ENCODE measurements at places on chromosomes 1 and 21. TPM values are rescaled to one million over a fixed set of nuclear protein-coding genes. Genes with fewer than 3 reads are reported as not detected.

DNA sequence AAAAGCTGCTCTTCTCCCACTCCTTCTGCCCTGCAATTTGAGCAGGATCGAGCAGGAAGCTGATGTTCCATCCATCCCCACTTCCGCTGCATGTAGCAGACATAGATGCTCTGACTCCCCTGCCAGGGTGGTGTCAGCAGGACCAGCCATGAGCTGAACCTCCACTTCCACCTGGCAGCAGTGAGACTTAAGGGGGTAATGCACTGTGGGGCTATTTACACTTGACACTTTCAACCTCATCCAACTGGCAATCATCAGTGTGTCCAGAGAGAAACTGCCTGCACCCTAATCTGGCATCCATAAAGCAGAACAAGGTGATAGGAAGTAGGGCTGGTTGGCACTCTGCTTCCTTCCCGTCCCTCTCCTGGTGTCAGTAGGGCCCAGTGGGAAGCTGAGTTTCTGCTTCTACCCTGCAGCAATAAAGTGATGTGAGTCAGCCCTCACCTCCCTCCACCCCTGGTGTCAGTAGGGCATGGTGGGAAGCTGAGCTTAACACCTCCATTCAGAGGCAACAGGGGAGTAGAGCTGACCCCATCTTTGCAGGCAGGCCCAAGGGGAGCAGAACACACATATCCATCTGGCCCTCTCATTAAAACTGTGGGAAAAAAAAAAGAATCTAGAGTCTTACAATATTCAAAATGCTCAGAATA, 272.3 kb downstream of the PTPRU start:
- DNase-seq: no peak

- DNase-seq: no peak
These were observed 23.6 kb downstream of the LAMC2 start for GRCh38 chr1:183209533-183210158.

Gene OR2AK2
- total RNA-seq: not detected

DNA sequence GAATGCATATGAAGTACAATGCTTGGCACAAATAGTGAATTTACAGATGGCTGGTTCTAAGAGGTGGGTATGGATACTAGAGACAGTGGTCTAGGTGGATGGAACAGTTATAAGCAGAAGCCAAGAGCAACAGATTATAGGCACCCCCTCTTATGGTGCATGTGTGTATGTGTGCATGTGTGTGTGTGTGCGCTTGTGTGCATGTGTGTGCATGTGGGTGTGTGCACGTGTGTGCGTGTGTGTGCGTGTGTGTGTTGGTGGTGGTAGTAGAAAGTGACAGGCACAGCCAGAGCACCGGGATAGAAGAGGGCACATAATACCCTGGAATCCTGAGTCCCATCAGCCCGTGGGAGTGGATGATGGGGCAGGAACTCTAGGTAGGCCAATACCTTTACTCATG, 1.3 kb downstream of the NCMAP start:
- no peak for DNase-seq

DNA sequence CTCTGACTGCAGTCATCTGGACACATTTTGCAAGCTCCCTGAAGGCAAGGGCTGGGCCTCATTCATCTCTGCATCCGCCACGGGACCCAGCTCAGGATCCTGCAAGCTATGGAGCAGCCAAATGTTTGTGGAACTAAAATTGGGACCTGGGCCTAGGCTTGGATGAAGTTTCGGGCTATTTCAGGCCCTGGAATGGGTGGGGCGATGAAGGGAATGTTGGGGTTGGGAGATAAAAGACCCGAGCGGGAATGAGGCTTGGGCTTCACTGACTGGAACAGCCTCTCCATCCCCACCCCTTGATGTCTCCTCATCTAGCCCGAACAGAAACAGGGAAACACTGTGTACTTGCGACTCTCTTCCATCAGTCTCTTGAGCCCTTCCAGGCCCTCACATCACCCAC, 7.3 kb upstream of the AHCYL1 start:
- DNase-seq: no peak

GRCh38 chr21:42646076-42646825, 7.2 kb upstream of the PDE9A start:
- no peak for DNase-seq

Gene CHI3L2
- not detected for total RNA-seq

DNA sequence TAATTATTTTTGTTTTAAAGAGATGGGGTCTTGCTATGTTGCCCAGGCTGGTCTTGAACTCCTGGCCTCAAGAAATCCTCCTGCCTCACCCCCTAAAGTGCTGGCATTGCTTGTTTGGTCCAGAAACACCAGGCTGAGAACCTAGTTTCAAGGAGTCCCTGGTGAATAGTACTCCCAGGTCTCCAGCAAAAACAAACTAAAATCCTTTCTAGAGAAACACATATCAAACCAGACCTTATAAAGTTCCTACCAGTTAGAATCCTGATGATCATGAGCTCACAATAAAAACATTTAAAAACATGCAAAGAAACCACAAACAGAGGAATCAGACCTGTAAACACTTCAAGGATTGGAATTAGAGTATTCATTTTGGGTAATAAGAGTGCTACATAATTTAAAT, 34.4 kb upstream of the PADI1 start:
- DNase-seq: no peak

Gene SYPL2
- 1.1 TPM for total RNA-seq

Gene KRTAP21-2
- total RNA-seq: not detected

GRCh38 chr21:35783721-35784120, 276.6 kb downstream of the SETD4 start:
- DNase-seq: no peak

DNA sequence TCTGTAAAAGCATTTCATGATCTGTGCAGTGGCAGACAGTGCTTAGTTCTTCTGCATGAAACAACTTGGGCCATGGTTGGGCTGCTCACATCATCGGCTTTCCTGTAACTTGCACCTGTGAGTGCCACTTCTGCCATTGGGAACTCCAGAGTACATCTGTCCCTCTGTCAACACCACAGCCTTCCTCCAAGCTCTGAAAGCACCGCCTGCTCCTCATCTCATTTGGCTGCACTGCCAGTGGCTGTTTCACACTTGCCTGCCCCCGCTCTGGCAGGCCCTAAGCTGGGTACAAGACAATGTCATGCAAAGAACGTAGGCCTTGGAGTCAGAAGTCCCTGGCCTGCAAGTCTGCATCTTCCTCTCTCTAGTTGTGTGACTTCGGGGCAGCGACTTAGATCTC, 46.4 kb downstream of the DDX20 start:
- DNase-seq: no peak

Gene ASCL5
- total RNA-seq: not detected

GRCh38 chr1:109658533-109659042, 2.7 kb downstream of the GSTM4 start:
- DNase-seq: no peak

Gene ATP6V1G3
- not detected for total RNA-seq

GRCh38 chr1:94543893-94544635, 2.5 kb upstream of the F3 start:
- no peak for DNase-seq

DNA sequence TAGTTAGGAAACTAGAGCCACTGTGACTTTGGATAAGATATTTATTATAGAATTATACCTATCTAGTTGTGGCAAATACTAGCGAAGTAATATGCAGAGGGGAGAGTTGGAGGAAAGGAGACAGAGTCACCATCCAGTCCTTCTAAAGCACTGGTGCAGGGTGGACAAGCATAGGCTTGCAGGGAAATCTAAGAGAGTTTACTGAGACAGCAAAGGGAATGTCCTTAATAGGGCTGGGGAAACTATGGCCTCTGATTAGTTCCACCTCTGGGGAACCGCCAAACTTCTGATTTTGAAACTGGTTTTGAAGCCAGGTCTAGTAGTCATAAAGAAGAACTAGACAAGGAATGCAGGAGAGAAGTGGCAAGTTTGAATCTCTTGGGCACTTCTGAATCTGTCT, 407.9 kb downstream of the VAV3 start:
- DNase-seq: no peak

Gene ALX3
- 0.35 TPM for total RNA-seq

DNA sequence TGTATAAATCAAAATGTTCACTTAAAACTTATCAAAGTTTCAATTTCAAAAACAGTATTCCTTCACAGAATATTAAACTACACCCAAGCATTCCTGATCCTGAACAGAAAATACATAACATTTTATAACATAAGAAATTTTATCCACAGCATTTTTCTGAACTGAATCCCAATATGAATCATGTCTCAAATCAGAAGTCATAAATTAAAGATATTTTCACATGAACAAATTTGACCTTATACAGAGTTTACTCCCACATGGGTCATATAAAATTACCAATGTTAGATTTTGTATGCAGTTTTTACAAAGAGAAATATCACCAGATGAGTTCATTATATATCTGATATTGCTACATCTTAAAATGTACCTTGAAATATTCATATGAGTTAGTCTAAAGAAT, 48.6 kb upstream of the ASPM start:
- no peak for DNase-seq

DNA sequence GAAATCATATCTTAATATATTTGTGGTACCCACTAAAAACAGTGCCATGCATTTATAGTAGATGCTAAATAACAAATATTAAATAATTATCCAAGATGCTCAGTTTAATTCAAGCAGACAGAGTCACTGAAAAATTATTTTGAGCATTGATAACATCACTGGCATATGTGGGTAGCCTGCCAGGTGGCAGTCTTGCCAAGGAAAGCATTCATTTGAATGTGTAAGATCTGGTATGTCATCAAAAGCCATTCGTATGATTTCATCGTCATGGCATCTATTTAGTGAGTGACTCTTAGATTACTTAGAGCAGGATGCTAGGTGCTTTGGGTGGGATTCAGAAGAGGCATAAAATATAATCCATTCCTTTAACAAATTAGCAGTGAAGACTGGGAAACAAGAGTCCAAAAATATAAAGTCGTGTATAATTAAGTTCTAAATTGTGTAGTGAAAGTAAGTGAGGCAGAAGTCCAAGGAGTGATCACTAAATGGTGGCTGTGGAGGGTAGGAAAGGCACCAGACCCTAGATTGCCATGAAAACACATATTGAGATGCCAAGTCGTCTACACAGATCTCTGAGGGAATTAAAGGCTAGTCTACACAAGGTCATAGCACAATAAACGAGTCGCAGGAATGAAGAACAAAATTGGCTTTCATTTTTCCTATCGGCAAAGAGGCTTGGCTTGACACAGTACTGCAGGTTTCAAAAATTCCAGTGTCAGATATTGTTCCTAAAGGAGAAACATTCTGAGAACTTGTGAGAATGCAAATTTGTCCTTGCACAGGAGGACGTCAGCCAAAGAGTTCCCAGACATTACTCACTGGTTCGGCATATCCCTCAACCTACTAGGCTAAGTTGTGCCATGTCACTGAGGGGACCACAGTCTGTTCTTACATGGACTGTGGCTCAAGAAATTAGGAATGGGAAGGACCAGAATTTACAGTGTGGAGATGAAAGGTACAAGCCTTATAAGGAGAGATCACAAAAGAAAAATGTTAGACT, 130.8 kb downstream of the LYPLAL1 start:
- DNase-seq: no peak

- DNase-seq: no peak
These were observed 493.8 kb upstream of the CHRM3 start for GRCh38 chr1:238892612-238893011.

Data from H7 (cell line).